GM12878 (cell line): ENCODE measurements at places on chromosomes 4 and X. TPM values are rescaled to one million over a fixed set of nuclear protein-coding genes. Genes with fewer than 3 reads are reported as not detected.

GRCh38 chrX:74550295-74550802, 64.1 kb downstream of the RLIM start:
- peak; percentile 35 for DNase-seq

SH2D1A gene
- polyA plus RNA-seq = 0.75 TPM in 1 of 2 replicates, not detected in the other

G6PD gene
- polyA plus RNA-seq = 30.7 and 31.3 TPM in 2 replicates

DNA sequence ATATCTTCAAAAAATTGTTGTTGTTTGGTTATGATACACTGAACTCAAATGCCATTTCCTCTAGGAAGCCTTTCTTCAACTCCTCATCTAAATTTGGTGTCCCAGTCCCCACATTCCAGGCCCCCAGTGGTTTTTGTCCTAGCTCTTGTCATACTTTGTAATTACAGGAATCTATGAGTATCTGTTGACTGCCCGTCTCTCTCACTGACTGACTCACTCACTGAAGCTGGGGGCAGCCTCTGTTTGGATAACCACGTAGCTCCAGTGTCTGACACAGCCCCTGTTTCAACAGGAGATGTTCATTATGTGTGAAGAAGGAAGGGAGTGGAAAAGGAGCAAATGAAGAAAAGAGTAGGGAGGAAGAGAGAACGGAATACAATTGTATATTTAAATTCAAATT, 284.1 kb upstream of the TENM3 start:
- DNase-seq = no peak

DNA sequence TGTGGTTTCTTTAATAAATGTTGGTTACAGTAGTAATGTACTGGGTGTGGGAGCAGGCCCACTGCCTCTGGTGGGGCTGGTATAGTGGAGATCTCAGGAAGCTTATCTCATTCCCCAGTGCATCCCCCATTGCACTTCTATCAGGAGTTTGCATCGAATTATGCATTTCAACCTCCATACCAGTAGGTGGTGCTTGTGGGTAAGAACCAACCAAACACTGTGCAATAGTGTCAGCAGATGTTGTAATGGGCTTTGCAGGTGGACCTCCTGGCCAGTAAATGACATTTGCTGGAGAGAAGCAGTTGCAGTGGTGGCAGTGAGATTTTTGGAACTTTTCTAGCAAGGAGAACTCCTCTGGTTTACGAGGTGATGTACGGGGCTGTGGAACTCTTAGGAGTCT, 150.6 kb downstream of the POU3F4 start:
- no peak for DNase-seq

GRPR gene
- 0.14 and 0.15 TPM in 2 replicates for polyA plus RNA-seq

DNA sequence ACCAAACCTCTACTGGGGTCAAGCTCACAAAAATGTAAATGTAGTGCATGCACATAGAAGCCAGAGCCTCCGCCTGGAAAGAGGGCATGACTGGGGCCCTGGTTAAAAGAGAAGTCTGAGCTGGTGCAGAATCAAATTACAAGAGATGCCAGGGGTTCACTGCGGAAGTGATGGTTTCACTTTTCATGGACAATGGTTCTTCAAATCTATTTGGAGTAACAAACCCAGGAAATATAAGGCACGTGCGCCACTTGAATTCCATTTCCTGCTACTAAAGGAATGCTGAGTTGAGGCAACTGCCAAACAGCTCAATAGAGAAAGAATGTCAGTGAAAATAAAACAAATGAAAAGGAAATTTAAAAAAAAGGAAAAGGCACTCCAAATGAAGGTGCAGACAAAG, 79.8 kb downstream of the FUNDC1 start:
- no peak for DNase-seq

ANXA3 gene
- 1.2 and 1.7 TPM in 2 replicates for polyA plus RNA-seq

DNA sequence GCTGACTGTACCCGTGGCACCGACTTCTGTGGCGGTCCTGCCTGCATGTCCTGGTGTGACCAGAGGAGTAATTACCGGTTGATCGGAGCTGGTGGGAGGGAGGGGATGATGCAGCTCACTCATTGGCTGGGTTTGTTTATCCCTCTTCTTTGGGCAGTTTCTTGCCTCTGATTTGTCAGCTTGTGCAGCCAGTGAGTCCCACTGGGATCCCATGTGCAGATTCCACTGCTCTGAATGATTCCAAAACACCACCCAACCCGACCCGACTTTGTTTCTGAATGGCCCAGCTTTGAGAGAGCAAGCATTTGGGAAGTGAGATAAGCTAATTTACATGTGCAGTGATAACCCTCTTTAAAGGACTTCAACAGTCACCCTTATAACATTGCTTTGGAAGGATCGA, 13.8 kb downstream of the FHDC1 start:
- no peak for DNase-seq

DNA sequence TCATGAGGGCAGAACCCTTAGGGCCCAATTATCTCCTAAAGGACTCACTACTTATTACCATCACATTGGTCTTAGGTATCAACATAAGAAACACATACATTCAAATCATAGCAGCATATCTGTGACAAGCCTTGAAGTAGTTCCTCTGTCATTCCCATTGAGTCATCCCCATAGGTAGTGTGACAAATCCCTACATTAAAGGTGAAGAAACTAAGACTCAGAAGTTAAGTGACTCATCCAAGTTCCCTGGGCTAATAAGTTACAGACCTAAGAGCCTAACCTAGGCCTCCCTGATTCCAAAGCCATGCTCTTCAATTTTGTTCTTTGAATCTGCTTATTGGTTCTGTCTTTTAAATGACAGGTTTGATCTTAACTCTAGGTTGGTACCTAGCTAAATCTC, 58.2 kb downstream of the CD38 start:
- DNase-seq = no peak

DNA sequence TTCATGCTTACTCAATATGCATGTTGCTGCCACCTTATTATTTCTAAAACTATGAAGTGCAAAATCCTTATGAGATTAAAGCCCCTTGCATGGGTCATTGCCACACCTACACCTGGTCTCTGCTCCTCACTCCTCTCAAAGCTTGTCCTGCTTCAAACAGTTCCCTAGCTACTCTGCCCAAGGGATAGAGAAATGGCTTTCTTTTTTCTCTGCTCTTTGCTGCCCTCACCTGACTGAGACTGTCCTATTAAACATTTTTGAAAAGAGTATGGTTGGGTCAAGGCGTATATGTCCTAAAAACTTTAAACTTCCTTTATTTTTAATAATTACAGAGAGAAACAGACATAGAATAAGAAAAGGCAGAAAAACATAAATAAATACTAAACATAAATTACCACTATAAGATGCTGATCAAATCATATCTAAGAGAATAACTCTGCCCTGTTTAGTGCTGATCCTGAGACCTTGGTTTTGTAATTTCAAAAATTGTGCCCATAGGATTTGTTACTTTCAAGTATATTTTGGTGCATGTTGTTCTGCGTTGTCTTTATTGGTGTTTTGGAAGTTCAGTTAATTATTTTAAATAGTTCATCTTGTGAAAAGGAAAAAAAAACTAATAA, 704.9 kb upstream of the PABPC4L start:
- DNase-seq = no peak

GRCh38 chr4:110175634-110176033, 22.8 kb downstream of the ELOVL6 start:
- DNase-seq = no peak
